ENCODE measurements at places on chromosomes 12 and 14. TPM values are rescaled to one million over a fixed set of nuclear protein-coding genes. Genes with fewer than 3 reads are reported as not detected.

The TMEM63C gene
- total RNA-seq = 0.71 TPM

DNA sequence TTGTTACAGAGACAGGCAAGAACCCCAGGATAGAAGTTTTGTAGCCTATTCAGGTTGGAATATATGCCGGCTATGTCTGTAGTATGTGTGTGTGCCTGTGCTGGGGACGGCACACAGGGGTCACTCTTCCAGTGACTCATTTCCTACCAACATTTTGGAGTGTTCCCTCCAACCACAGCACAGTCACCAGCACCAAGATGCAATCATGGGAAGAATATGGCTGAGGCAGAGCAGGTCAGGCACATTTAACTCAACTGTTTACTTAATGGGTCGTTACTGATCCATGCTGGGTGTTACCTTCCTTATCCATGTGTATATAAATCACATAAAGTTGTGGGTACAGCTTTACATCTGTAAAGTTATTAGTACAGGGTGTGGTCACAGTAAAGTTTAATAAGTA is 178.3 kb downstream of the PRKD1 start:
- DNase-seq = no peak

The TAS2R31 gene
- total RNA-seq = 0.44 TPM

- DNase-seq = no peak
These were observed 13.4 kb upstream of the IFI27 start for GRCh38 chr14:94097091-94097490.

DNA sequence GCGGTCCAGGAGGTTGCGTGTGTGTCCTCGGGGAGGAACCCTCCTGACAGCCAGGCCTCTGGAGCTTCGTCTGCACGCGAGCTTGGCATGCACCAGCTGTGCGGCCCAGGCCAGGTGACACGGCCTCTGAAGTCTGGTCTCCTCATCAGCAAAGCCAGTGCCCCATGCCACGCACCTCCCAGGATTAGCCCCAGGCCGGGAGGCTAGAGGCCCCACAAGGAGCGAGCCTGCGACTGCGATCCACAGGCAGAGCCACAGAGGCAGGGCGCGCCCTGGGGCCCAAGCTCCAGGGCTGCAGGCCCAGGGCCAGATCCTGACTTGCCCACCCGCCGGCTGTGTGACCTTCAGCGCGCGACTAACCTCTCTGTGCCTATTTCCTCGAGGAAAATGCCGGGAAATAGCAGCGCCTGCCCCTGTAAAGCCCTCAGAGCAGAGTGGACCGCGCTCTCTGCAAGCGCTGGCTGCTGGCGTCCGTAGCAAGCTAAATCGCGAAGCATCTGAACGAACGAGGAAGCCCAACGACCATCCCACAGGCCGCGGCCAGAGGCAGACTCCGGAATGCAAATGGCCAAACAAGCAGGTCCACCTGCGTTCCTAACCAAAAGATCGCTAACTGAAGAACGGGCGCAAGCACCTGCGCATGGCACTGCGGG is 492 bp upstream of the BTBD6 start:
- no peak for DNase-seq

GRCh38 chr14:59240356-59240755 is 51.9 kb downstream of the DAAM1 start:
- DNase-seq = no peak

DNA sequence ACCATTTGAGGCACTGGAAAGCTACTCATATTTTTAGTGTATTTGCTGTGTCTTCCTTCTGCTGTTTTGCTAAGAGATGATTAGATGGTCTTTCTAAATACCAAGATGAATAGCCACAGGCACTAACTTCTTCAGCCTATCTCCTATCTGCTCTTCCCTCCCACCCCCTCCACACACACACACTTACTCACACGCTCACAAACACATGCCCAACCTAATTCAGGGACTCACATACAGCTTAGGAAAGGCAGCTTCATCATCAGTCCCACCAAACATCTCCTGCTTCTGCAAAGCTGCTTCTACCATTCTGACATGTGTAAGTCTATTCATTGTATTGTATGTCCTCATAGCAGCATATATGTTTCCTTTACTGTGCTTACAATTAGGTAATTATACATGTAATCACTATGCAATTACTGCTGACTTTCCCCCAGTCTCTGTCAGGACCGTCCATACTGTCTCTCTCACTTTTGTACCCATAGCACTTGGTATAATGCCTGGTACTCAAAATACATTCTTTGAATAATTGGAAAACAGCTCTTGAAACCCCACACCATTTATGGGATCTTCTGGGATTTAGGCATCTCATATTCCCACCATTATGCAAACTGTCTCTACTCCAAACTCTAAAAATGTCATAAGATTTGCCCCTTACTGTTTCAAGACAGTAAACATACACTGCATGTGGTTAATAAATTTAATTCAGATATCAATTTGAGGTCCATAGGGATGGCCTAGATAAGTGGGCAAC is 83.3 kb upstream of the HIF1A start:
- no peak for DNase-seq

Measured in CD8-positive, alpha-beta T cell (primary cell).